ENCODE measurements at places on chromosomes 1 and 21.

GRCh38 chr1:107750364-107750959 is 214.5 kb downstream of the VAV3 start:
- DNase-seq: peak; percentile 33

DNA sequence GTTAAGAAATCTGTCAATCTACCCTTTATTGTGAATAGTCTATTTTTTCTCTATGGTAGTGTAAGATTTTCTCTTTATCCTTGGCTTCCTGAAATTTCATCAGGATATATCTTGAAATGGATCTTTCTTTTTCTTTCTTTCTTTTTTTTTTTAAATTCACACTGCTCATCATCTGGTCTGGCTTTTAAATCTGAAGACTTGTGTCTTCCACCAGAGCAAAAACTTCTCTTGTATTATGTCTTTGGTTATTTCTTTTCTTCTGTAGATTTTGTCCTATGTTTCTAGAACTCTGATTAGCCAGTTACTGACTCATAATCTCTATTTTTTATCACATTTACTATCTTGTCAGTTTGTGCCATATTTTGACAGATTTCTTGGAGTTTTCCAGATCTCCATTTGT is 133.8 kb upstream of the LMO4 start:
- DNase-seq: no peak

GRCh38 chr1:163085041-163085903 is 16.1 kb downstream of the RGS4 start:
- no peak for DNase-seq

DNA sequence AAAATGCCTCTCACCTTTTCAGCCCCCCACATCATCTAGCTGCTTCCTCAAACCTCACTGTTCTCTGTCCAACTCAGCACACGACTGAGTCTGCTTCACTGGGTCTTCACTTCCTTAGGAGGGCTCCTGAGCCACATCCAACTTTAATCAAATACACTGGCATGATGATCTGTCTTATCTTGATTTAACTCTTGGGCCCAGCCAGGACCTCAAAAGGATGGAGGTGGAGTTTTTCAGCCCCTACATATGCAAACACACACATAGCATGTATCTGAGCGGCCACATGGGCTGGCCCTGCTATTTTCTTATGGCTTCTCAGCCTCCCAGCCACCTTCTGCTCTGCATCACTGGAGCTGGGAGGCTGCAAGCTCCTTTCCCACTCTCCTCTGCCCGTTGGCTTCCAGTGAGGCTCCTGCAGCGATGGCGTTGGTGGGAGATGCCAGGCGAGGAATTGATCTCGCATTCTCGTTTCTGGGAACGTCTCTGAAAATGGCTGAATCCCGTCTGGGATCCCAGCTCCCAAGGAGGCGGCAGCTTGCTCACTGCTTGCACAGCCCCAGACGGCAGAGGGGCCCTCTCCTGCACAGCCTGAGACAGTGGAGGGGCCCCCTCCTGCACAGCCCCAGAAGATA is 1.8 kb upstream of the PRXL2B start:
- DNase-seq: no peak

DNA sequence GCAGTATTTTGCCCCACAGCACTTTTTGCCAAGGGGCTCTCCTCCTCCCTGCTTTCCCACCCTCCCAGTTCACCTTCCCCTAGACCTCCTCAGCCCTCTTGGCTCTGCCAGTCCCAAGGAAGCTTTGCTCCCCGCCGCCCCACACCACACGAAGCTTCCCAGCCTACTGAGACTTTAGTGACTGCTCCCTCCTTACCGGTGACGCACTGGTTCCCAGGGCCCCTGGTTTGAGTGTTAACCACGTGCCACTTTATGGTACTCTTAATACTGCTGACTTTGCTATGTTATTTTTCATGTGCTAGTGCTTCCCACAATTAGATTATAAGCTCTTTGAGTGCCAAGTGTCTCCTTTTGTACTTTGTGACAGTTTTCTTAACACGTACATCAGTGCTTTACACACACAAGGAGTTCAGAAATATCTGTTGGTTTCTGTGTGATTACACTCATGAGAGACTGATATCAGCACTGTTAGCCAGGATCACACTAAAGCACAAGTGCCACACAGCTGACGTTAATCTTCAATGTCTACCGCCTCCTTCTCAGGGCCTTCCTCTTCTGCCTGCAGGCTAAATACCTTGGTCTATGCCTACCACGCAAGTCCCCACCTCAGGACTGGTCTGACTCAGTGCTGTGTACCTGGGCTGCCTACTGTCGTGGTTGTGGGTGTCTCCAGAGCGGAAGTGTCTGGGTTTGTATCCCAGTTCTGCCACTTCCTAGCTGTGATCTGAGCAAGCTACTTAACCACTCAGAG is 61.0 kb downstream of the DNTTIP2 start:
- DNase-seq: peak; percentile 38

- DNase-seq: no peak
Measured at GRCh38 chr1:234486858-234487840, 8.2 kb upstream of the TARBP1 start.

GRCh38 chr1:231686384-231686783 is 59.8 kb downstream of the DISC1 start:
- no peak for DNase-seq

GRCh38 chr1:99476058-99476457 is 169.9 kb upstream of the PALMD start:
- no peak for DNase-seq

- DNase-seq: no peak
Measured at GRCh38 chr1:56566994-56567393, 12.4 kb downstream of the PLPP3 start.

GRCh38 chr21:45848331-45848730 is 133.2 kb upstream of the COL6A1 start:
- DNase-seq: no peak

DNA sequence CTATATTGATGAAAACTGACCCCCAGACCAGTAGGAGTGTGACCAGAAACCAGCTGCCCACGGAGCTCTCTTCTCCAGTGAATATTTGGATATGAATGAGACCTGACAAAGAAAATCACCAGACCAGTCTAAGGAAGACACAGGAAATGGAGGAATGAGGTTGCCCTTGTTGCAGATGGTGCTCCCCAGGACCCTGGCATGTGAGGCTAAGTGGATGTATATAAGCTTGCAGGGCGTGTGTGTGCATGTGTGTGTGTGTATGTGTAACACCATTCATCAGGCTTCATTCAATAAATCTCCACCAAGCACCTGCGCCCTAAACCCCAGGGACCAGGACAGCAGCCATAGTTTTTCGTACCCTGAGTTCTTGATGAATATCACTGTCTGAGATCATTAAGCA is 14.4 kb downstream of the PHLDA3 start:
- no peak for DNase-seq

GRCh38 chr1:87305151-87305550 is 23.5 kb upstream of the LMO4 start:
- no peak for DNase-seq

DNA sequence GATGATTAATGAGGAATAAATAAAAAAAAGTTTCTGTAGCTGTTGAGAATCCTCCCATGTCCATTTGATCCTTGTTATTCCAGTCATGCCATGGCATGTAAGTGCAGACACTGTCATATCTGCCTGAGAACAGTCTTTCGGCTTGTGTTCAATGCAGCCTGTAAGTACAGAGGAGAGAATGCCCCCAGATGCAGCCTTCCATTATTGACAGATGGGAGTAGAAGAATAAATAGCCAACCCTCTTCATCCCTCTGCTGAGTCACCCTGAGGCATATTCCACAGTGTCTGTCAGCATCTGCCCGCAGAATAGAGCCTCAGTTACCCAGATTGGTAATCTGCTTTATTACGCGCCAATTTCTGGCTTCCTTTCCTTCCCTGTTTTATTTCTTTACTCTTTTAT is 139.4 kb downstream of the LRRC7 start:
- no peak for DNase-seq

DNA sequence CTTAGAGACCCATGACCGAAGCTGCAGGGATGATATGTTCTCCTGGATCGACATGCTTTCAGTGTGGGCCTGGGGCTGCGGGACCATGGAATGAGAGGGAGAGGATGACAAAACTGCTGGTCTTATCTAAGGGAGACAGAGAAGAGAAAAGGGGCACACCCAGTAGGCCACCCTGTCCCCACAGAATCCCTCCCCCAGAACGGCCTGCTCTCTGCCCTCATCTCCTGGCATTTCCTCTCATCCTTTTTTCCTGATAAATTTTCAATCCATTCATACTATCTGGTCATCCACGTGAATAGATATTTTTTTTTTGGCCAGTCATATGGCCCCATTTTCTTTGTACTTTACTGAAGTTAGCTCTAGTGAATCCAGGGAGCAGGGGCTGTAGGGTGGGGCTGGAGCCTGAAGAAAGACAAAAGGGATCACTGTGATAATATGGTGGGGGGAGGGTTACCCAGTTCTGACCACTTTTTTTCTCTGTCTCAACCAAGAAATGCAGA is at the start of gene PKLR:
PKLR (minus strand) TSS at position 97 of the 500 bp plus-strand sequence; CDS start at position 54, 43 bp downstream.
- DNase-seq: no peak

DNA sequence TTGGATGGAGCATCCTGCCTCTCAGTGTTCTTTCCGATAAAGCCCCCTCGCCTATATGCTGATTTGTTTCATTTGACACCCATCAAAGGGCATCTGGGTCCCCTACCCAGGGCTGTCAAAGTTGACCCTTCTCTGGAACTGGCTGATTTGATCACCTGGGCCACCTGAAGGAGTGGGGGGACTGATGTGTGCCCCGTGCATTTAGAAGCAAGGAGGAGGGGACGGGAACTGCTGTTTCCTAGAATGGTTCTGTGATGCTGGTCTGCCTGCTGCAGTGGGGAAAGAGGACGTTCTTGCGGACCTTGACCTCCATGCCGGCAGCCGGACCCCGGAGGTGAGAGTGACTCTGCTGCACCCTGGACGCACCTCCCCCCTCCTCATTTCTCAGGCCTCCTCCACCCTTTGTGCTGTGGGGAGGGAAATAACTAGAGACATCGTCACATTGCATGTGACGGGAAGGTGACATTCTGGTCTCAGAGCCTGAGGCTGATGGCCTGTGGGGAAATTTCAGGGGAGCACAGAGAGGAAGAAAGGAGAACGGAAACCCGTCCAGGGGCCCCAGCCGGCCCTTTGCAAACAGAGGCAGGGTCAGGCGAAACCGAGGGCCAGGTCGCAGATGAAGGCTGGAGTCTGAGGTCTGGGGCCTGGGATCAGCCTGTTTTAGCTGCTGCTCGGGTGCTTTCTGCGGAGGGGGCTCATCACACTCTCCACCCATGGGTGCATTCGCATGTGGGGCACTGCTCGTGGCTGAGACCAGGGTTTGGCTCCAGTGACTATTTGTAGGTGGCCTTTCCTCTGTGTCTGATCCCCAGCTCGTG is 25.7 kb downstream of the CRYAA start:
- no peak for DNase-seq

GRCh38 chr1:69421286-69421685 is 146.4 kb upstream of the LRRC7 start:
- no peak for DNase-seq

DNA sequence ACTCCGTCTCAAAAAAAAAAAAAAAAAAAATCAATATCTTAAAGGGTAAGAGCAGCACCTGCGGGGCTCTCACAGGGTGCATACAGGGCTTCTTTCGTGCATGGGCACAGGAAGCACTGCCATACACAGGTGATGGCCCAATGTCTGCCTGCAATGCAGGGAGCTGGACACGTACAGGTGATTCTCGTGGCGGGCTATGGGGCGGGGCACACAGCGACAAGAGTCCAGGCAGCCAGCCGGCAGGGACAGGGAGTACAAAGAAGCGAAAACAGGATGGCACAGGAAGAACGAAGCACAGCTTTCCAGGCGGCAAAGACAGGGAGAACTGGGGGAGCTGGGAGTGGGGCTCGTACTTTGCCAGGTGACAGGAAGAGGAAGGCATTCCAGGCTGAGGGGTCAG is 1.6 kb downstream of the KIF17 start:
- DNase-seq: no peak

GRCh38 chr1:22533244-22533895 is 29.9 kb upstream of the EPHA8 start:
- no peak for DNase-seq
